ENCODE measurements at places on chromosomes 7 and 10.

GRCh38 chr10:28778524-28778923, 101.2 kb downstream of the BAMBI start:
- peak; percentile 75 for DNase-seq

GRCh38 chr10:86648704-86649427, 5.5 kb upstream of the OPN4 start:
- no peak for DNase-seq

GRCh38 chr7:106721816-106722785, 61.1 kb upstream of the CCDC71L start:
- no peak for DNase-seq

GRCh38 chr7:12623885-12624498, 53.5 kb downstream of the SCIN start:
- DNase-seq: peak; percentile 51

DNA sequence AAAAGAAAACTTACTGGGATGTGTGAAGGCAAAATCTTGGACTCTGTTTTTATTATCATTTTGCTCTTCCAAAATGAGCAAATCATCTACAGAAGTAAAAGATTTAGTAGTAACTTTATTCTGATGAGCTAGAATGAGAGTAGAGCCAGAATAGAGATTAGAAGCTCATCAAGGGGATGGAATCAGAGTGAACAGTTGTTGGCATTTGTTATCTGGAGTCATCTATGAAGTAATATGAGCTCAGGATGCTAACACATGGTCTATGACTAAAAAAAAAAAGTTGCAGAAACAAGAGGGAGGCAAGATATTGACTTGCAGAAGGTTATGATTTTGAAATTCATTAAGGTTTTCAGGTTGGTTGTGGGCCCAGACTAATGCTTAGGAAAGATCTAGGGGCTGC, 409.1 kb upstream of the ETV1 start:
- DNase-seq: no peak

DNA sequence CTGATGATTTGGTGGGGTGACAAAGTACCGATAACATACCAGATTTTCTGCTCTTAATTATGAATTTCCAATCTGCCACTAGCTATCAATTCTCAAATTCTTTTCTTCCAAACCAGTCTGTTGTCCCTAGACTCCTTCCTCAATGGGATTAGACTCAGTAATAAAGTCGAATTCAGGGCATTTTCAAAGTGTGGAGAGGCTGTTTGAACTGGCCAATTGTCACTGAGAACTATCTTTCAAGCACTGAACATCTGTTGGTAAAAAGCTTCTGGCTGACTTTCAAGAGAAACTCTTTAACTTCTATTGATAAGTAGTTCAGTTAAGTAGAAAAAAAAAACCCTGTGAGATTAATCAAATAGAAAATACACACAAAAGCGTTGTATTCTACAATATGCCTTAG, 108.9 kb downstream of the SAMD9 start:
- no peak for DNase-seq

All from kidney glomerular epithelial cell (primary cell).